ENCODE measurements at places on chromosomes 3 and 15.

DNA sequence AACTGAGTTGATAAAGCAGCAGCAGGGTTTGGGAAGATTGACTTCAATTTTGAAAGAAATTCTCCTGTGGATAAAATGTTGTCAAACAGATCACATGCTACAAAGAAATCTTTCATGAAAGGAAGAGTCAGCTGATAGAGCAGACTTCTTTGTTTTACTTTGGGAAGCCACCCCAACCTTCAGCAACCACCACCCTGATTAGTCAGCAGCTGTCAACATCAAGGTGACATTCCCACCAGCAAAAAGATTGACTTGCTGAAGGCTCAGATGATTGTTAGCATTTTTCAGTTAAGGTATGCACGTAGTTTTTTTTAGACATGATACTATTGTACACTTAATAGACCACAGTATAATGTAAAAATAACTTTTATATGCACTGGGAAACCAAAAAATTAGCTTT, 87.6 kb upstream of the ACKR4 start:
- DNase-seq, result no peak

DNA sequence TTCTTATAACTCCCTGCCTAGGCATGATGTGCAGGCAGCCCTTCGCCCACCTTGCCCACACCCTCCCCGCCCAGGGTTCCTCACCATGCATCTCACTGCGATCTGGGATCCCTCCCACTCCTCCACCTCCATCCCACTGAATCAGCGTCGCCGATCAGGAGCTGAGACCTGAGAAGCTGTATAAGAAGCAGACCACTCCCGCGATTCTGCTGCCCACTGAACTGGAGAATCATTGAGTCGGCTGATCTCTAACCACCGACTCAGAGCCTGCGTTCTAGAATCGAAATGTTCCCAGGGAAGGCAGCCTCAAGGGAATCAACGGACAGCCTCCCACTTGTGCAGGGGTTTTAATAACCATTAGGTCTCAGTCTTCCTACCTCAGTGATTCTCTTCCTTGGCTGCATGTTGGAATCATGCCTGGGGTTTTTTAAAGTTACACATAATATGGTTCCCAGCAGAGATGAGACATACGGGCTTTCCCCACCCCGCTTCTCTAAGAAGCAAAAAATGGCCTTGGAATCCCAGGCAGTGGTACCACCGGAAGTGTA, 60.2 kb downstream of the TMEM44 start:
- no peak for DNase-seq

- peak; percentile 53 for DNase-seq
Measured at GRCh38 chr15:58269455-58270414, 131.6 kb downstream of the AQP9 start.

- no peak for DNase-seq
Measured at GRCh38 chr15:92652576-92652966, 3.0 kb downstream of the FAM174B start.

DNA sequence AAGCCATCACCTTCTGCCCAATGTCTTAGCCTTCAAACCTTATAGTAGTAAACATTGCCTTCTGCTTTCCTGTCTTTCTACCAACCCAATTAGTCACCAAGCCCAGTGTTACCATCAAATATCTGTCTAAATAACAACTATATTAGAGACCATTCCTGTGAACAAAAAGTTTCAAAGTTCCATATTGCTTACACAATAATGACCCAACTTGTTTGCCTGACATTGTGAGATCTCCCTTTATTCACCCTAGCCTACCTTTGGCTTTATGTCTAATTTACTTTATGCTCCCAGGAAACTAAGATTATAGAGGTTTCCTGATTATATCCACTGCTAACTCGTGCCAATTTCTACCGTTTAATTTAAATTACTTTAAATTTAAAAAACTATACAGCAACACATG, 26.0 kb upstream of the KCNAB1 start:
- no peak for DNase-seq

- no peak for DNase-seq
Measured at GRCh38 chr3:194343561-194343893, 7.6 kb downstream of the CPN2 start.

DNA sequence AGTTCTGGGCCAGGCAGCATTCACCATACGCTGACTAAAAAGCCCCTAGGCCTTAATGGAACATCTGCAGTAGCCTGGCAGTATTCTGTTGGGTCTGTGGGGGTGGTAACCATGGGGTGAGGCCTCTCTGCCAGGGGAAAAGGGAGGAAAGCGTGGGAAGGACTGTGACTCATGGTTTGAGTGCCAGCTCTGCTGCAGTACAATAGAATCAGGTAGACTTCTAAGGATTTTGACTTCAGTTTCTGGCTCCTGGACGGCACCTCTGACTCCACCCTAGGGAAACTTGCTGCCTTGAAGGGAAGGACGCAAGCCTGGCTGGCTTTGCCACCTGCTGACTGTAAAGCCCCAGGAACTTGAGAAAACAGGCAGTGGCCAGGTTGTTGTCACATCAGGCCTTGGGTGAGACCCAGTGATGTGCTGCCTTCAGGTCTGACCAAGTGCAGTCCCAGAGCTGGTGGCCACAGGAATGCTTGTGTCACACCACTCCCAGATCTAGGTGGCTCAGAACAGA, 148.6 kb downstream of the SUCNR1 start:
- DNase-seq, result peak; percentile 18

- DNase-seq, result no peak
Measured at GRCh38 chr15:67194171-67195114, 60.0 kb downstream of the AAGAB start.

DNA sequence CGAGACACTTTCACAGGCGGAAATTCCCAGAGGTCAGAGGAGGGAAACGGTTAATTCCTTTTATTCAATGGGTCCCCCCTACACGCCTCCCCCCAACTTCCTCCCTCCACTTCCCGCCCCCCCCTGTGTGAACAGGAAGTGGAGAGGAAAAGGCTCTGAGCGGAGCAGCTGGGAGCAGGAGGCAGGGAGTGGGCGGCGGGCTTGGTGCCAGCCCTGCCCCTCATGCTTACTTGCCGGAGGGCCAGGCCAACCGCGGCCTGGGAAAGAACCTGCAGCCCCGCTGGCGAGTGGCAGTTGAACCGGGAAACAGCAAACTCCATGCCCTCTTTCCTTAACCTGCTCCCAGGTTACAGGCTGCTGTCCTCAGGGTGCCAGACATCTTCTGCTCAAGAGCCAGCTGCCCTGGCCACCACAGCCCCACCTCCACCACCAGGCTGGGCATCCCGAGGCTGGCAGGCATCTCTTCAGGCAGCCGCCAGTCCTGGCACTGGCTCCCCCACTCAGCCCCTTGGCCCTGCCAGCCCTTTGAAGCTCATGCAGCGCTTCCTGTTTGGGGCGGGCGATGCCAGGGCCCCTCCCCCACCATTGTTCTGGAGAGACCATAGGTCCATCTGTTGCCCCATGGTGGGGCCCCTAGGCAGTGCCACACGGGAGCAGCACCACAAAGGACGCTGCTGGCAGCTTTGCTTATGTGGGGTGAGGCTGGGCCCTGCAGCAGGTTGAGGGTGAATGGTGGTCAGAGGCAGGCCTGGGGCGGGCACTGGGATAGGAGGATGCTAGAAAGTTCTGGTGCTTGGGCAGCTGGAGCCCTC, 12.9 kb downstream of the VPS18 start:
- no peak for DNase-seq

Data from A549 (cell line).